Progenitor cell of endocrine pancreas (in vitro differentiated cells): ENCODE measurements at places on chromosomes 16 and 17.

- no peak for DNase-seq
These were observed 8.6 kb downstream of the ESRP2 start for GRCh38 chr16:68227183-68227793.

GRCh38 chr17:55735731-55736405 is 13.2 kb upstream of the TMEM100 start:
- no peak for DNase-seq

DNA sequence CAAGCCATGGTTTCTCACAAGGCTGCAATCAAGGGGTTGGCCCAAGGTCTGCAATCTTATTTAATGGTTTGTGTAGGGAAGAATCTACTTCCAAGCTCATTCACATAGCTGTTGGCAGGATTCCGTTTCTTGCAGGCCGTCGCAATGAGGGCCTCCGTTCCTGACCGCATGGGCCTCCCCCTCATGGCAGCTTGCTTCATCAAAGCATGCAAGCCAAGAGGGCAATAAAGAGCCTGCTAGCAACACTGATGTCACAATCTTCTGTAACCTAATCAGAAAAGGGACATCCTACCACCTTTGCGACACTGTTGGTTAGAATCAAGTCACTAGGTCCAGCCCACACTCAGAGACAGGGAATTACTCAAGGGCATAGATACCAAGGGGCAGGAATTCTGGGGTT is 95.5 kb downstream of the CCT6B start:
- no peak for DNase-seq

GRCh38 chr16:49599281-49599680 is 225.7 kb downstream of the C16orf78 start:
- DNase-seq: no peak

DNA sequence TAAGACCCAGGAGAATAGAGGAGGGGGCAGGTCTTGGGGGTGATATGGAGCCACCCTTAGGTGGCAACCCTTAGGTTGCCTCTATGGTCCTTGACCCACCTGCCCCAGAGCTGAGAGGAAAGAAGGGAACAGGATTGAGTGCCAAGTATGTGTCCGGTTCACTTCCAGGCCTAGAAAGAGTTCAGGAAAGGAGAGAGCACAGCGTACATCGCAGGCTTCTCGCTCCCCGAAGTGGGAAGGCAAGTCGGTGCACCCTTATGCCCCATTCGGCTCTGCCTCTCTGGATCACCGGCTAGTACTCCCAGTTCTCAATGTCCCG is 631 bp downstream of the SP6 start:
- no peak for DNase-seq

DNA sequence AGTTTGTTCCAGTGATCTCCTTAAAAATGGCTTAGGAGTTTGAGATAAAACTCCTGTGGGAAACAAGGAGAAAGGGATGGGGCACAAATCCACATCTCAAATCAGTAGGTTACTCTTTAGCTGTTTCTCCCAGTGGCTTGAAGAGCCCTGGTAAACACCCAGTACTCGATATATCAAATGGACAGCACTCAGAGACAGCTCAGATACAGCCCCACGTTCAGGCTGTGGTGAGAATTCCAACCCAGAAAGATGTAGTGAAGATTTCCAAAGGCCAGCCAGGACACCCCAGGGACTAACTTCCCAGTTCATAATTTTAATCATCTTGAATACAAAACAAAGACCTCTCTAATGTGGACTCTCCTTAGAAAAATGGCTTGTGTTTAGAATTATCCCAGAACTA is 6.4 kb upstream of the VEZF1 start:
- DNase-seq: no peak

DNA sequence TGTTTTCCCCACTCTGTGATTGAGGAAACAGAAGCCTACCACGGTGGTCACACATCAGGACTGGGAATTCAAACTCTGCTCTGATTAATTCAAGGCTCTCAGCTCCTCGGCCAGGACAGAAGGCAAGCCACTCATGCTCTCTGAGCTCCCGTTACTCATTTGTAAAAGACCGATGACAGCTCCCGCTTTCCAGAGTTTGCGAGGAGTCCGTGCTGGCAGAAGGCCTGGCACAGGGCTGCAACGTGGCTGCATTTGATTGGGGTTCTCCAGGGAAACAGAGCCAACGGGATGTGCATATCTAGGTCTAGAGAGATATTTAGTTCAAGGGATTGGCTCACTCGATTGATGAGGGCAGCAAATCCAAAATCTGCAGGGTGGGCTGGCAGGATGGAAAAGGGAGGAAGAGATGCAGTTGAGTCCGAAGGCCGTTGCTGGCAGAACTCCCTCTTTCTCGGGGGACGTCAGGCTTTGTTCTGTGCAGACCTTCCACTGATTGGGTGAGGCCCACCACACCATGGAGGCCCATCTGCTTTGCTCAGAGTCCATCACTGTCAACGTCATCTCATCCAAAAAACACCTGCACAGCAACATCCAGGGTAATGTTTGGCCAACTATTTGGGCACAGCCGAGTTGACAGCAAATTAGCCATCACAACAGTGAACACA is 215.5 kb upstream of the RPL38 start:
- DNase-seq: no peak

- DNase-seq: no peak
These were observed 95.2 kb upstream of the FOXF1 start for GRCh38 chr16:86414991-86415740.

GRCh38 chr17:45734598-45734997 is 49.5 kb upstream of the CRHR1 start:
- no peak for DNase-seq
